ENCODE measurements at places on chromosomes 7 and 10.

GRCh38 chr7:42123716-42124115 is 113.3 kb downstream of the GLI3 start:
- H3K4me3 ChIP-seq = no peak overlapping the region
- peaks cover 8% of the 10 kb centered on the region for H3K27me3 ChIP-seq
- no peak overlapping the region for H3K27ac ChIP-seq

DNA sequence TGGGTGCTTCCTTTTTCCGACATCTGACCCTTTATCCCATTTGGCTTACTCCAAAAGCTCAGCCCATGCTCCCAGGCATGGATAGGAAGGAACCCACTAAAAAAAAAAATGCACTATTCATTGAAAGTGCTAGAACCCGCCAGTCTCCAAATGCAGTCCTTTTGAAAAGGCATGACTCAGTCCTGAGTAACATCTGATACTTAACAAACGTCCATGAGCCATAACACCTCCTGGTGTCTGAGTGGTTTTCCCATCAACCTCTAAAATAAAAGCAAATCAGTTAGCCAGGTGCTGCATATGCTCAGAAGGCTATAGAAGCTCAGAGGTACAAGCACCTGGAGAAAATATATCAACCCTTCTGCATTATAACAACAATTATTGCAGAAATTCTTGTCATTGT is 45.0 kb upstream of the CACUL1 start:
- DNase-seq = no peak
- H3K27ac ChIP-seq = no peak overlapping the region
- H3K4me1 ChIP-seq = peaks cover 8% of the 10 kb centered on the region
- H3K27me3 ChIP-seq = peaks cover 51% of the 10 kb centered on the region
- no peak overlapping the region for H3K4me3 ChIP-seq

DNA sequence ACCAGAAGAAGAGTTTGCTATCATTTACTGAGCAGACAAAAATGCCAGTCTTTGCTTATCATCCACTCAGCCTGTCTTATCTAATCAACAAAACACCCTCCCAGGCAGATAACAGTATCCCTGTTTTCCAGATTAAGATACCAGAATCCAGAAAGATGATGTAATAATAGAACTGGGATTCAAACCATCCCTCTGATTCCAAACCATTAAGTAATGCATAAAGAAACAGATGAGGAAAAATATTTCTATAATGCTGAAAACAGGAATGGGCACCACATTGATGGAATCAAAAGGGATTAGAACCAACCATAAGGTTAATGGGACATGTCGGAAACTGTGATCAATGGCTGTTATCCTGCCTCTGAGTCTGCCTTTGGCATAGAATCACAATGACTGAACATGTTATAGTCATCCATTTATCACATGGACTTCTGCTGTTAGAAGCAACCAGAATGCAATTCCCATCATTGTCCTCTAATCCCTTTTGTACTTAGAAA is 92.1 kb upstream of the RSU1 start:
- peaks cover 8% of the 10 kb centered on the region for H3K4me1 ChIP-seq
- peak overlapping the region; percentile 82 for H3K27ac ChIP-seq
- DNase-seq = no peak
- H3K27me3 ChIP-seq = no peaks in the 10 kb centered on the region
- peaks cover 8% of the 10 kb centered on the region for H3K36me3 ChIP-seq

- no peak overlapping the region for H3K4me3 ChIP-seq
- H3K27ac ChIP-seq = no peak overlapping the region
- peaks cover 19% of the 10 kb centered on the region for H3K27me3 ChIP-seq
These were observed 3.5 kb downstream of the MYPN start for GRCh38 chr10:68112837-68113236.

- no peak overlapping the region for H3K4me3 ChIP-seq
- no peak overlapping the region for H3K27ac ChIP-seq
- peaks cover 19% of the 10 kb centered on the region for H3K36me3 ChIP-seq
- no peaks in the 10 kb centered on the region for H3K27me3 ChIP-seq
- H3K4me1 ChIP-seq = peaks cover 11% of the 10 kb centered on the region
These were observed 97.2 kb upstream of the GNA12 start for GRCh38 chr7:2941216-2941859.

DNA sequence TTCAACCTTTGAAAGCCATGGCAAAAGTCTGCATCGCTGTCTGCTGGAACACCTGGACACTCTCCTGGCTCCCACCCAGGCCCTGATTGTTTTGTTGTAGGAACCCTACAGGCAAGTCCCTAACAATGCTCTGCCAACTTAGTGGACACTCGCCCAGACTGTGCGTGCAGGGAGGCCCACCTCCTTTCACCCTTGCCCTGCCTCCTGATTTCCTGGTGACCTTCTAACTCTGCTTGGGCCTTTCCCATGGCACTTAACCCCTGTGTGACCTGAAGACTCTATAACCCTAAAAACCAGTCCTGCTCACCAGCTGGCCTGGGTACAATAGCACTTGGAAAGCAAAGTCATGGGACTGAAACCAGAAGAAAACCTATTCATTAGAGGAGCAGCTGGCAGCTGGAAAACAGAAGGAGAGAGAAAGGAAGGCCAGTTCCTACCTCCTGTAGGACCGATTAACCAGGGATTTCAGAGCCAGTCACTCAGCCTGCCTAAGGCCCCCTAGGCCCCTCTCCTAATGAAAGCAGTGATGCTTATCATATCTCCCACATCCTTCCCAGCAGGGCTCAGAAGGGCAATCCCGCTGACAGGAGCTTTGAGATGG is 82.7 kb upstream of the KMT2E start:
- H3K27ac ChIP-seq = no peak overlapping the region
- H3K36me3 ChIP-seq = peaks cover 4% of the 10 kb centered on the region
- H3K4me1 ChIP-seq = peaks cover 12% of the 10 kb centered on the region
- H3K27me3 ChIP-seq = no peaks in the 10 kb centered on the region
- DNase-seq = no peak

- H3K27me3 ChIP-seq = peaks cover 24% of the 10 kb centered on the region
- H3K4me3 ChIP-seq = no peak overlapping the region
- H3K4me1 ChIP-seq = peaks cover 15% of the 10 kb centered on the region
- DNase-seq = no peak
- no peak overlapping the region for H3K27ac ChIP-seq
These were observed 4.2 kb upstream of the RPEL1 start for GRCh38 chr10:103241262-103242011.
